ENCODE measurements at places on chromosomes 1 and 21. TPM values are rescaled to one million over a fixed set of nuclear protein-coding genes. Genes with fewer than 3 reads are reported as not detected.
A peak's percentile ranks its signal among the peaks of the same experiment; 100 is the strongest.

DNA sequence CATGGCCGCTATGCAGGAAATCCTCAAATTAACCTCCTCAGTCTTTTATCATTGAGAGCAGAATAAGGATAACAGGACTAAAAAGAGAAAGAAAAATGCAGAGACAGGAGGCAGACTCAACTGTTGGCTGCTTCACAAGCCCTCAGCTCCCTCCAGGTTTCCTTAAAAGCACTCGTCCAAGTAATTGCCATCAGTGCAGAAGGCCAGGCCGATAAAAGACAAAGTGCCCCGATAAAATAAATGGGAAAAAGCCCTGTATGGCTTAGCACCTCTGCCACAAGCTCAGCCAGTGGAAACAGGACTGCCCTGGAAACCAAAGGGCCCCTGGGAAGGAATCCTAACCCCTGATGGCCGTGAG is 8.1 kb downstream of the S100A6 start:
- no peak for DNase-seq

- DNase-seq: no peak
These were observed 366.7 kb upstream of the PROX1 start for GRCh38 chr1:213621077-213621476.

DNA sequence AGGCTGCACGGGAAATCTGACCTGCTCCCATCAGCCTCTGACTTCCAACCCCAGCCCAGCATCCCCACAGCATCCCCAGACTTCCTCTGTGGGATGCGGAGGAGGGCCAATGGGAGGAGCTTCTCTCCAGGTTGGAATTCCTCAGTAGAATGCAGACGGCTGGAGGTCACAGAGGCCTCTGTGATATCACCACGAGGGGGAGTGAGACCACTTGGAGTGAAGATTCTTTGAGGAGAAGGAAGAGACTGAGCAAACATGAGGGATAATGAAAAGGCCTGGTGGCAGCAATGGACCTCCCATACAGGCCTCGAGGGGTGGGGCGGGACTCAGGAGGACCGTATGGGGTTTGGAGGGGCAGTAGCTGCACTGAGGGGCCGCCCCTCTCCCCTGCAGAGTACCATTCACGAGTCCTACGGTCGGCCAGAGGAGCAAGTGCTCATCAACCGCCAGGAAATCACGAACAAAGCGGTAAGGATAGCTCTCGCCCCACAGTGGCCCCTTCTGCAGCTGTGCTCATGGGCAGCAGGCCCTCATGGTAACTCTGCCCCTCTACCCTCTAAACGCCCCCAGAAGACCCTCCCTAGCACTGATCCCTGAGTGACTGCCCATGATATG is at the start of gene CATSPER4:
Gene CATSPER4, plus strand, starts transcription at position 230 of the 615 bp plus-strand sequence. Its CDS starts 26 bp downstream, at position 256.
- DNase-seq: no peak

GRCh38 chr1:160007577-160008200 is 24.1 kb downstream of the PIGM start:
- DNase-seq: no peak

GRCh38 chr1:202901555-202901954 is 12.6 kb upstream of the RABIF start:
- DNase-seq: no peak

- DNase-seq: no peak
These were observed 25.3 kb downstream of the CHI3L2 start for GRCh38 chr1:111252786-111253185.

DNA sequence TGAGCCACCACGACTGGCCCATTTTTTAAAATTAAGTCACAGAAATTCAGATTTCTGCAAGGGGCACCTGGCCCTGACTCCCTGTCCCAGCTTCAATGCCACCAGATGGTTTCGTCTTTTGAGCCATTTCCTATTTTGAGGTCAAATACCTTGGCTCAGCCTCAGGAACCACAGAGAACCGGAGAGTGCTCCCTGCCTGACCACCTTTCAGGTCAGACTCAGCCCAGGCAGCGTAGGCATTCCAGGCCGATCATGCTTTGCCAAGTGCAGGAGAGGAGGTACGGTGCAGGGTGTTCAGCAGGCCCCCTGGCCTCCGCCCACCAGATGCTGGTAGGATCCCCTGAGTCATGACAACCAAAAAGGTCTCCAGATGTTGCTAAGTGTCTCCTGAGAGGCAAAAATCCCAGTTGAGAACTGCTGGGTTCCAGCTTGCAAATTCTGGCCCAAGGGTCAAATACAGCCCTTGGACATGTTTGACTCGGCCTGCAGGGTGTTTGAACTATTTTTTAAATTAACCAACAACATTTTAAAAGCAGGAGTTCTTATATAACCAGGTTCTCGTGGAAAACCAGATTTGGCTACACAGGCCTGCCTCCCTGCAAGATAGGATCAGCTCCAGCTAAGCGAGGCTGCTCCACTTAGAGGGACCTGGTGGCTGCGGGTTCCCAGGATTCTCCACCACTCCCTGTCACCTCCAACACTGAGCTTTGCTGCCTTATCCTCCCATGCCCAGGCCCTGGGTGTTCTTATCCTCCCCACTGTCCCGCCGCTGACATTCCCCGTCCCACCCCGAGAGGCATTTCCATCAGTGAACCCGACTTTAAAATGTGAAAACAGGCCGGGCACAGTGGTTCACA is 61.9 kb upstream of the TARDBP start:
- DNase-seq: no peak

- no peak for DNase-seq
These were observed 49.9 kb upstream of the GRIK1 start for GRCh38 chr21:29989634-29990234.

GRCh38 chr1:92080128-92080985 is at the start of gene BTBD8:
BTBD8 (plus strand) TSS chr1:92080345; CDS start chr1:92080572, 227 bp downstream.
- DNase-seq: peak; percentile 60

DNA sequence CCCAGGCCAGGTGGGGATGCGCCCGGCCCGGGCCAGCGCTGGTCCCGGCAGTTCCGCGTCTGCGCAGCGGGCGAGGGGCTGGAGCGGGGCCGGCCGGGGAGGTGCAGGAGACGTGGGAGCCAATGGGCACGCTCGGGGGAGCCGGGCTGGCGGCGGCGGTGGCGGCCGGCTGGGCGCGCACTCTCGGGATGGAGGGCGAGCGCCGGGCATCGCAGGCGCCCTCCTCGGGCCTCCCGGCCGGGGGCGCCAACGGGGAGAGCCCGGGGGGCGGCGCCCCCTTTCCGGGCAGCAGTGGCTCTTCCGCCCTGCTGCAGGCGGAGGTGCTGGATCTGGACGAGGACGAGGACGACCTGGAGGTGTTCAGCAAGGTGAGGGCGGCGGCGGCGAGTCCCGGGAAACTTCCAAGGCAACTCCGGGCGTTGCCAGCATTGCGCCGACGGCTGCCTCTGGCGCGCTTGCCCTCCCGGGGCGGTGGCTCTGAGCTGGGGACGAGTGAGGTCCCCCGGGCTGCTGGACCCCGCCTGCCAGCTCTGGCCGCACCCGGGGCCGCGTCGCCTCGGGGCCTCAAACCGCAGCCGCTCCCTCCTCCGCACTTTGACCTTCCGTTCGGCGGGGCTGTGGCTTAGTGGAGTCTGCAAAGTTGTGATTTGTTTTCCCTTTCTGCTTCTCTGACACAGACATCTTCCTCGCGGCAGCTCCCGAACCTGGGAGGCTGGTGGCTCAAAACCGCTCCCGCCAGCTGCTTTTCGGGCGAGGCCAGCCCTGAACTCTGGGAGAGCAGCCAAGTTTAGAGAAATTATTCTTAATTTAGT is at the start of gene SNX7:
Gene SNX7, plus strand, starts transcription at position 178 of the 812 bp plus-strand sequence. Its CDS starts 11 bp downstream, at position 189.
- DNase-seq: peak; percentile 66

GRCh38 chr1:226864311-226864710 is 6.1 kb upstream of the PSEN2 start:
- DNase-seq: no peak

DNA sequence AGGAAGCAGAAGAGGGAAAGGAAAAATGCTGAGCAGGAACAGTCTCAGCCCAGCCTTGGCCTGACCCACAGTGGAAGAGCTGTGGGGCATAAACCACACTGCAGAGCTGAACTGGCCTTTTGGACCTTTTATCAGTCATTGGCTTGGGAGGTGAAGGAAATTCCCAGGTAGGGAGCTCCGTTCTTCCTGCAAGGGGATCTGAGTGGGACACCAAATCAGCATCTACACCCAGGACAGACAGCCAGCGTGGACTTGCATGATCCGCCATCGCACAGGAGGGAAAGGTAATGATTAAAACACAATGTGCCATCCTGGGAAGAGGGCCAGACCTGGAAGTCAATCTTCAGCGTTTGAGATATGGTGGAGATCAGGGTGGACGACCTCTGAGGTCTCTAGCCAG is 1.2 kb upstream of the MTFR1L start:
- DNase-seq: no peak

The CFAP45 gene
- total RNA-seq: 3.2 TPM

The PKP1 gene
- total RNA-seq: 0.07 TPM

The SH2D1B gene
- total RNA-seq: not detected

The BCL2L15 gene
- total RNA-seq: 0.14 TPM

The TIPRL gene
- total RNA-seq: 34.4 TPM

The CFHR1 gene
- 0.23 TPM for total RNA-seq

The UBXN10 gene
- total RNA-seq: 0.09 TPM

The MTF2 gene
- 56.4 TPM for total RNA-seq

The TFAP2E gene
- 0.41 TPM for total RNA-seq

The GJA8 gene
- not detected for total RNA-seq
